ENCODE measurements at places on chromosomes 7 and 10. TPM values are rescaled to one million over a fixed set of nuclear protein-coding genes. Genes with fewer than 3 reads are reported as not detected.

The PBLD gene
- 57.3 TPM for total RNA-seq

The SPDYE8 gene
- not detected for total RNA-seq

The LRRC4 gene
- 3.4 TPM for total RNA-seq

The FAM24A gene
- total RNA-seq = not detected

The CYP26C1 gene
- not detected for total RNA-seq

The MMP21 gene
- 0.23 TPM for total RNA-seq

The PNLIP gene
- 0.12 TPM for total RNA-seq

The KCP gene
- total RNA-seq = 16.2 TPM

The ELN gene
- total RNA-seq = 108 TPM

Measured in metanephros (tissue), 2 donors.